ENCODE measurements at places on chromosomes 3 and 15. TPM values are rescaled to one million over a fixed set of nuclear protein-coding genes. Genes with fewer than 3 reads are reported as not detected.

The MAGEL2 gene
- 0.15 TPM for total RNA-seq

The OXNAD1 gene
- total RNA-seq, result 18.0 TPM

The BNC1 gene
- 3.1 TPM for total RNA-seq

The CFAP92 gene
- 0.61 TPM for total RNA-seq

The ADAMTS9 gene
- 1.4 TPM for total RNA-seq

The PRR20G gene
- not detected for total RNA-seq

The HGD gene
- total RNA-seq, result not detected

The IFRD2 gene
- 133 TPM for total RNA-seq

The STAC gene
- 7.3 TPM for total RNA-seq

The FILIP1L gene
- total RNA-seq, result not detected

The RGMA gene
- total RNA-seq, result 1.8 TPM

The HHATL gene
- total RNA-seq, result not detected

The POPDC2 gene
- 0.19 TPM for total RNA-seq

The BOC gene
- total RNA-seq, result 3.8 TPM

The C3orf70 gene
- 1.9 TPM for total RNA-seq

The DISP2 gene
- 1.0 TPM for total RNA-seq

The SEMA6D gene
- 0.64 TPM for total RNA-seq

The ZBTB20 gene
- 9.0 TPM for total RNA-seq

The KIF15 gene
- 33.3 TPM for total RNA-seq

The IGSF10 gene
- total RNA-seq, result 0.32 TPM

The HRH1 gene
- total RNA-seq, result 5.1 TPM

The GPX1 gene
- total RNA-seq, result 431 TPM

The AADACL2 gene
- total RNA-seq, result not detected

The ERC2 gene
- 0.53 TPM for total RNA-seq

The FGF7 gene
- 0.66 TPM for total RNA-seq

The HTR3E gene
- total RNA-seq, result not detected

The RAD51 gene
- total RNA-seq, result 29.8 TPM

The TMC3 gene
- not detected for total RNA-seq

The IVD gene
- total RNA-seq, result 33.1 TPM

The ITGB5 gene
- total RNA-seq, result 257 TPM

The PLA2G4E gene
- not detected for total RNA-seq

The EIF2A gene
- 164 TPM for total RNA-seq

The EPHA3 gene
- total RNA-seq, result 25.6 TPM

The CA12 gene
- 0.57 TPM for total RNA-seq

The ZNF717 gene
- 27.0 TPM for total RNA-seq

The SAMD7 gene
- total RNA-seq, result not detected

The GP9 gene
- total RNA-seq, result not detected

The CNTN6 gene
- 0.11 TPM for total RNA-seq

The CASR gene
- total RNA-seq, result not detected

The ST3GAL6 gene
- total RNA-seq, result 4.4 TPM

The TICRR gene
- 10.2 TPM for total RNA-seq

The TCF12 gene
- total RNA-seq, result 217 TPM

The CDC25A gene
- 53.0 TPM for total RNA-seq

The PYGO1 gene
- total RNA-seq, result 4.8 TPM

The GOLGA6B gene
- total RNA-seq, result not detected

Data from A375 (cell line).